ENCODE measurements at places on chromosomes 16 and 17.

GRCh38 chr16:10980813-10981212 lies 36.4 kb downstream of the CLEC16A start:
- DNase-seq, result no peak

- no peak for DNase-seq
These were observed 20.9 kb downstream of the RGS9 start for GRCh38 chr17:65158041-65158440.

DNA sequence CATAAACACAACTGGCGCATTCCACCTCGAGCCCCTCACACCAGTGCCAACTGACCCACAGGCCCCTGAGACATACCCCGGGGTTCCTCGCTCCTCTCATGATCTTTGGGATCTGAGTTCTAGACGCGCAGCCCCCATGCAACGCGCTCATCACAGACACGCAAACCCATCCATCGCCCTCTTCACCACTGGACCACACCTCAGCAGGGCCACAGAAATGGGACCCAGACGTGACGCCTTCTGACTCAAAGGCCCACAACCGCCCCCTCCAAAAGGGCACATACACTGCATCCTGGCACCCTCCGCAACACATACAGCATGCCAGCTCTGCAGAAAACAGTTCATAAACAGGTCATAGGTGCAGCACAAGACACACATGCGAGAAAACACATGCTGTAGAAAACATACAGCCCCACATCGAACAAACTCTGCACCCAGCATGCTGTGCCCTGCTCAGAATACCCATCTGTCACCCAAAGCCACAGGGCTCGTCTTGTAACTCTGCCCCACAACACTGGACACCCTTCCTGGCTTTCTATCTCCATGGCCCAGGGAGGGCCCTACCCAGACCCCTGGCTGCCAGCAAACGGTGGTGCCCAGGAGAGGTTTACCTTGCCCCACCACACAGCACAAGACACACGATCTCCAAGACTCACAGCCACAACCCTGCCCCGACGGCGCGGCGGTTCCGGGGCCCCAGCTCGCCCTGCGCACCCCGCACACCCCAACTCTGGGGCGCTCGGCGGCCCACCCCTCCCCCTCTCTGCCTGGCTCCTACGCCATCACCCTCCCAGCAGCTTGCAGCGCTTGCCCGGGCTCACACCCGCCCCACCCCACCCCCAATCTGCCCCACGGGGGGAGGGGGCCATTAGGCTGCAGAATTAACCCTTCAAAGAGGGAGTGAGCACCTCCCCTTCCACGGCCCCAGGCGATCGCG lies 887 bp downstream of the ZBTB4 start:
- DNase-seq, result peak; percentile 71

DNA sequence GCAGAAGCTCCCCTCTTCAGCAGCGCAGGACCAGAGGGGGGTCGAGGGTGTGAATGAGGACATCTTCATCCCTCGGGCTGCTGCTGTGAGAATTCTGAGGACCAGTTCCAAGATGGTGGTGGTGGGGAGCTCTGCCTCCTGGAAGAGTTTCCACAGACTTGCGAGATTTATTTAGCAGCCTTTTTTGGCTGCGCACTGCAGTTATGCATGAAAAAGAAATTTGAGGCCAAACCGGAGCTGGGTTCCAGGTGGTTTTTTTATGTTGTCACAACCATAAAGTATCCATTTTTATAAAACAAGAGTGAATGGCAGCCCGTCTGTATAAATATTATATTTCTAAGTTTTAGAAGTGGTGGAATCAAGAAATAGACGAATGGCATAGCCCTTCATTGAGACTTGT lies 76.9 kb upstream of the CLEC18A start:
- no peak for DNase-seq

DNA sequence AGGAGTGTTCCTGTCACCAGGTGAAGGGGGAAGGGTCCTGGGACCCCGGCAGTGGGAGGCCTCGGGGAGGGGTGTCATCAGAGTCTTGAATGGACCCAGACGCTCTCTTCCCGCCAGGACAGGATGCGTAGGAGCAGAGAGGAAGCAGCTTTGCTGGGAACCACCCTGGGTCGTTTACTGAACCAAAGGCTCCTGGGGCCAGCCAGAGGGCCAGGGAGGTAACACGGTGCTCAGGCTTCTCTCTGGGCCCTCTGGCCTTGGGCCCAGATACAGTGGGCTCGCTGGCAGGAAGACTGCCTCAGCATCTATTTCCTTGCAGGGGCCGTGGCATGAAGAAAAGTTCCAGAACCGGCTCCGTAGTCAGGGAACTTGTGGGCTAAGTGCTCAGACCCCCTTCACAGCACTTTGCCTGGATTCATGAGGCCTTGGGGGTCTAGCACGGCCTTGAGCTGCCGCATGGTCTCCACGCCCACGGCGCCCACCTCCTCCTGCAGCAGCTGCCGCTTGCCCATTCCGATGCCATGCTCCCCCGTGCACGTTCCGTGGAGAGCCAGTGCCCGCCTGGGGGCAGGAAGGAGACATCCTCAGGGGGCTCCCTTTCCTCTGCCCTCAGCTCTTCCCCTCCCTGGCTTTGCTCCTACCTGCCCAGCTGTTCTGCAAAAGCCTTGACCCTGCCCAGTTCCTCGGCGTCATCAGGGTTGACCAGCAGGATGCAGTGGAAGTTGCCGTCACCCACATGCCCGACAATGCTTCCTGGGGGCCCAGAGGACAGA lies 4.4 kb downstream of the LDHD start:
- DNase-seq, result no peak

GRCh38 chr17:14057591-14057990 lies 11.7 kb upstream of the COX10 start:
- DNase-seq, result no peak

DNA sequence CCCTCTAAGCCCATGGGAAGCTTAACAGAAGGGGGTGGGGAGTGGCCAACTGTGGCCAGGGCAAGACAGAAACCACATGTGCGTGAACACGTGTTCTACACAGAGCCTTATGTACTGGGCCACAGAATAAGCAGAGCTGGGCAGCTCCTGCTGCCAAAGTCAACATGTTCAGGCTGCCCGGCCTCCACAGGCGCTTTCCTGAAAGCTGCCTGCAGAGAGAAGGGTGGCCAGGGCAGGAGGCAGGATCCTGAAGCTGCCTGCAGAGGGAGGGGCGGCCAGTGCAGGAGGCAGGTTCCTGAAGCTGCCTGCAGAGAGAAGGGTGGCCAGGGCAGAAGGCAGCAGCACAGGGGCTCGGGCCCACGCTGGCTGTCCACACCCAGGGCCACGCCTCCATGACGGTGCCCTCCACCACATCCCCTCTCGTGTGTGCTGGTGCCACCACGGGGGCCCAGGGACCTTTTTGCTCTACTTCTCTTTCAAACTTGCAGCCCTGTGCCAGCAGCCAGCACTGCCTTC lies 79.5 kb downstream of the ANKRD11 start:
- DNase-seq, result no peak

GRCh38 chr17:61338000-61338798 lies 61.4 kb upstream of the TBX2 start:
- DNase-seq, result no peak

- DNase-seq, result no peak
These were observed 47.0 kb upstream of the GSG1L start for GRCh38 chr16:28110479-28110878.

DNA sequence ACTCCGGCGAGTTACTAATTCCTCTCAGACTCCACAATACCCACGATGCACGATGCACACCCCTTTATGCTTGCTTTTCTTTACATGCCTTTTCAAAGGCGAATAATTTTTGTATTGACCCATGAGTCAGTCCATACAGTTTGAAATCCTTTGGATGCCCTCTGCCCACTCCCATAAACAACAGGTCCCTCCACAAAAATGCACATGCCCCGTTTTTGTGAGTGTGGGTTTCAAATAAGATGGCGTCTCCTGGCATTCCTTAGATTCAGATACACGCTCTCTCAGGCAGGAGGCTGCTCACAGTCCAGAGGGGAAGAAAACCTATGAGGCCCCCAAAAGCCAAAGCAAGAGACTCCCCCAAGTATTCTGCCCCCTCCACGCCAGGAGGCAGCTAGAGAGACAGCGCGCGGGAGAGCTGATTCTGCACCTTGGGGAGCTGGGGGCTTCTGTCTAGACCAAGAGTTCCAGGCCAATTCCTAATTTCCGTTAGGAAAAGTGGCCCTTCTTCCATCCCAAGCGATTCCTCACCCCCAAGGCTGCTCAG lies 19.6 kb upstream of the HOXB9 start:
- DNase-seq, result no peak

- DNase-seq, result no peak
These were observed 53.5 kb downstream of the WDR59 start for GRCh38 chr16:74931445-74931844.

DNA sequence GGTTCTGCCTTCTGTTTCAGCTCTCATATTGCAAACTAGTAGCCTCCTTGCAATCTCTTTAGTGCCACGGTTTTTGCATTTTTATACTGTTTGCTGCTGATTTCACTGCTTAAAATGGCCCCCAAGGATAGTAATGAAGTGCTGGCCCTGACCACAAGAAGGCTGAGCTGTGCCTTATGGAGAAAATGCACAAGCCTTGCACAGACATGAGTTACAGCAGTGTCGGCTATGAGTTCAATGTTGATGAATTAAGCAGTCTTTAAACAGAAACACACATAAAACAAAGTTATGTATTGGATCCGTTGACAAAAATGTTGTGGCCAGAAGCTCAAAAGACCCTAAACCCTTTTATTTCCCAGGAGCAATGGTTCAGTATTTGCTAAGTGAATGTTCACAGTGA lies 210.6 kb upstream of the DYNLRB2 start:
- DNase-seq, result no peak

- DNase-seq, result no peak
These were observed 53.4 kb downstream of the GAS7 start for GRCh38 chr17:10144982-10145381.

DNA sequence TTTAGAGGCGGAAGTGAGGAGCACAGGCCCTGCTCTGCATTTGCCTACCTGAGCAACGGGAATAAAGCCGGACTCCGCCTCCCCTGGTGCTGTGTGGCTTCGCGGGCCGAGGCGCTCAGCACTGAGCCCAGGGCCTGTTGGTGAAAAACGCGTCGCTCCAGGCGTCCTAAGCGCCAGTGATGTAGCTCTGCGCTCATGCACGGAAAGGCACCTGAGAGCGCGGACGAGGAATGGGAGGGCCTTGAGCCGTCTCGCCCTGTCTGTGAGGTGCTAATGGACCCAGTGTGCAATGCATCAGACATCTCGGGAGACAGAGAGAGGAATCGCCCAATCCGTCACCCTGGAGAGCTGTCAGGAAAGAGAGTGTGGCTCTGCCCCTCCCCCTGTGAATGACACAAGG lies 17.2 kb upstream of the ATP2A3 start:
- no peak for DNase-seq

All from stimulated activated CD8-positive, alpha-beta memory T cell treated with anti-CD3 and anti-CD28 coated beads, Interleukin-4, amount 100 ng/mL, for 48 hours (primary cell).